ENCODE measurements at places on chromosomes 2 and 18.
A peak's percentile ranks its signal among the peaks of the same experiment; 100 is the strongest.

- DNase-seq, result no peak
Measured at GRCh38 chr2:159204381-159205144, 81.9 kb downstream of the WDSUB1 start.

DNA sequence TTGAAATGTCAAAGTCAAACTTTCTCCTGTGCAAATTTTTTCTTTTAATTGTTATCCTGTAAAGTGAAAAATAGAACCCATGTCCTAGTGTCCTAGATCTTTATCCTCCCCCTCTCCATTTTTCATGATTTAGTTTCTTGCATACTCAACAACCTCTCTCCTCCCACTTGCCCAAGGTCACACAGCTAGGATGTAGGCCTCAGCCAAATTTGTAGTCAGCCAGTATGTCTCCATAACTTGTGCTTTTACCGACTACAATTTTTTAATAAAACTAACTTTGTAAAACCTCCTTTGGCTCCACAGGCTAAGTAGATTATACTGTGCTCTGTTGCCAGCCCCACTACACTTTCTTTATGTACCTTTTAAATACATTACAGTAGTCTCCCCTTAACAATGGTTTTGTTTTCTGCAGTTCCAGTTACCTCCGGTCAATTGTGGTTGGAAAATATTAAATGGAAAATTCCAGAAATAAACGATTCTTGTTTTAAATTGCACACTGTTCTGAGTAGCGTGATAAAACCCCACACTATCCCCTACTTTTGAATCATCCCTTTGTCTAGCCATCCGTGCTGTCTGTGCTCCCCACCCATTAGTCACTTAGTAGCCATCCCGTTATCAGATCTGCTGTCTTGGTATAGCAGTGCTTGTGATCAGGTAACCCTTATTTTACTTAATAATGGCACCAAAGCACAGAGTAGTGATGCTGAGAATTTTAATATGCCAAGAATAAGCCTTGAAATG, 22.8 kb downstream of the GULP1 start:
- no peak for DNase-seq

- no peak for DNase-seq
Measured at GRCh38 chr2:62184512-62185230, 11.2 kb upstream of the B3GNT2 start.

DNA sequence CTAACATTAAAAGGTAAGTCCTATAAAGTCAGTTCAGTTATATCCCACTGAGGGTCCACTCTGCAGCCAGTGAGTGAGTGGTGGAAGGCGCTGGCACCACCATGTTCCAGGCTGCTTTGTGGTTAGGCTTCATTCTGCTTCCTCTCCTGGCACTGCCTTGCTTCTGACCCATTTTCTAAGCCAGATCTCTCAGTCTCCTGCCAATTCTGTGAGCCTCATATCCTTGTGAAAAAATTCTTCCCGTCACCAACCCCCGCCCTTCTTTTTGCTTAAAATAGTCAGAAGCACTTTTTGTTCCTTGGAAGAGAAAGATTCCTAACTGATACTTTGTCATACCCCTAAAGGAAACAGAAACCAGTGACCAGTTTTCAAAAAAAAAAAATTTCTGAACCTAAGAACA, 139.8 kb upstream of the NCK2 start:
- peak; percentile 20 for DNase-seq

DNA sequence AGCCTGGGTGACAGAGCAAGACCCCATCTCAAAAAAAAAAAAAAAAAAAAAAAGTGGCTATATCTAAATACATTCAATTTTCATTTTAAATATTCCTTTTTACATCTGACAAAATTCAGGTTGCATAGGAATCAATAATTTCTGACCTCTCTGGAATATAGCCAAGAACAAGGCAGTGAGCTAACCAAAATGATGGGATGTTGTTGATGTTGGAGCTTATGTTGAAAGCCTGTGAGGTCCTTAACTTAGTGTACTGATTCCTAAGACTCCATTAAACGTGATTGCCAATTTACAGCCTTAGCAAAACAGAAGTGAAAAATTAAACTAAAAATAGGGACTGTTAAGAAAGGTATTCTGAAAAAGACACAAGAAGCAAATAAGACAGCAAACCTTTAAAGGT, 109.6 kb downstream of the MEP1B start:
- DNase-seq, result no peak

DNA sequence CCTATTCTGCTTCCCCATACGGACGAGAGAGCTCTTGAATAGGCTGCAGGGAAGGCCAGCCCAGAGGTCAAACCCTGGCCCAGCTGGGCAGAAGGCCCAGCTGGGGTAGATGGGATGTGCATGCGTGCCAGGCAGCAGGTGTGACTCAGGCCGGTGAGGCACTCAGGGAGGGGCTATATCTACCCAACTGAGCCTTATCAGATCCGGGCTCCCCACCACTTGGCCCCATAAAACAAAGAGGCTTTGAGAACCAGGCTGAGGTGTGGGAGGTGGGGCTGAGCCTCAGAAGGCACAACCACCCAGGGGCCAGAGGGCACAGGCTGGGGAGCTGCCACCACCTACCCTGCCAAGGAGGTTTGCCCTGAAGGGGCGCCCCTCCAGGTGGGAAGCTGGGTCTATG, 8.0 kb upstream of the CFAP65 start:
- DNase-seq, result no peak

DNA sequence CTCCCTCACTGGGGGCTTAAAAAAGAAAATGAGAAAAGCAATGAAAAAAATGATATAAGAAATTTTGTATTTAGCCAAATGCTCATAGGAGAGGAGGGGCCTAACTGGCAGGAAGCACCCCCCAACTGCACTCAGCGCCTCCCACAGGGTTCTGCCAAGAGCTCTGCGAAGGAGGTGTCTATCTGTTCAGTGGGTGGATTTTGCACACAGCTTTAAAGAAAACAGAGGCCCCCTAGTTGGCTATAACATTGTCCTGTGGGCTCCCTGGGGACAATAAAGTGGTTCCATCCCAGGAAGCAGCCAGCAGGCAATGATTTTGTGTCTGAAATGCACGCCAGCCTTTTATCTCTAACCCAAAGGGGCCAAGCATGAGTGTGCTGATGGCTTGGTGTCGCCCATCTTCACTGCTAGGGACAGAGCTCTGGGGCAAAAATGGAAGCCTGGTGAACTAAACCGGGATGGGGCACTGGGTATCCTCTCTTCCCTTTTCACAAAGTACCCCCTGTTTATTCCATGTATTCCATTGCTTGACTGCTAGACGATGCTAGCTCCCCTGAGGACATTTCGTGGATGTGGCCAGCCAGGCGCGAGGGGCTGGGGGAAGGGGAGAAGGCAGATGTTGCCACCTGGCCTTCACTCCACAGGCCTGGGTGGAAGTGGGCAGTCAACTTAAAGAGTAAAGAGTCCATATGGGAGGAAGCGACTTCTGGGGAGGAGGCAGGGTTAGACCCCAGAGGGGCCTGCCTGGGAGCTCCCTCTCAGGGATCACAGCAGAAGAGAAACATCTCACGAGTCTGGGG, 205.7 kb downstream of the CYP26B1 start:
- DNase-seq, result no peak

- DNase-seq, result no peak
Measured at GRCh38 chr2:12099374-12099773, 352.9 kb downstream of the LPIN1 start.

GRCh38 chr2:213640738-213641425, 356.6 kb downstream of the SPAG16 start:
- no peak for DNase-seq

DNA sequence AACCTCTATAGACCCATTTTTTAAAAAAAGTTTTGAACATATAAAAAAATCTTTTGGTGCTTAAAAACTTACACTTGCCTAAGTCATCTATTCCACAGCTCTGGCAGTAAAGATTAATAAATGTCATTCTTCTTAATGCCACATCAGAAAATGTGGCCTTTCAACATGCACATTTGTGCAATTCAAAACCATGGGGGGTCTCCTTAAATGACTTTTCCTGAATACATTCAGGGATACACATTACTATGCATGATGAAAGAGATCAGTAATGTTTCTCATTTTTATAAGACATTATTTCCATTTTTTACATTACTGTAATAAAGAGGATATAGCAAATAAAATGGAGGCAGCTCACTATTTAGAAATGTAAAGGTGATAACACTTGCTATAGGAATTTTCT, 142.3 kb downstream of the RBM43 start:
- no peak for DNase-seq

GRCh38 chr18:77648411-77648810, 398.8 kb downstream of the GALR1 start:
- no peak for DNase-seq

- peak; percentile 40 for DNase-seq
Measured at GRCh38 chr2:96148410-96149217, 3.4 kb upstream of the DUSP2 start.

DNA sequence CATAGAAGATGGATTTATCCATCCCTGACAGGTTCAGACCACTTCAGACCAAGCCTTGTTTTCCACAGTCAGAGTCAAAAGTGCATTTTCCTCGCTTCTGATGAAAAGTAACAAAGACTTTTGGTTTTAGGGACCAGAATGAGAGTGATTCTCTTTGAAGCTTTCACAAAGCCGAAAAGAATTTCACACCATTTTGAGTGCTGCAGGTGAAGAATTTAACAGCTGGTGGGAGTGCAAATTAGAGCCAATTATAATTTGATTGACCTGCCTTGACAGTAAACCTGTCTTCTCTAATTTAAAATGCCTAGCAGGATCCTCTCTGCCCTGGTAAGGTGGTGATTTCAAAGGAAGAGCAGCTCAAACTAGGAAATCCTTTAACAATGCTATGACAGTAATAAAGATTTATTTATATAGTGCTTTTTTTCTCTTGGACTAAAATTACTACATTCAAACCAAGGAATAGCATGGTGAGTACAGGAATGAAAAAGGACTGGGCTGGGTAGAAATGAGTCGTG, 241.6 kb downstream of the HRH4 start:
- no peak for DNase-seq

DNA sequence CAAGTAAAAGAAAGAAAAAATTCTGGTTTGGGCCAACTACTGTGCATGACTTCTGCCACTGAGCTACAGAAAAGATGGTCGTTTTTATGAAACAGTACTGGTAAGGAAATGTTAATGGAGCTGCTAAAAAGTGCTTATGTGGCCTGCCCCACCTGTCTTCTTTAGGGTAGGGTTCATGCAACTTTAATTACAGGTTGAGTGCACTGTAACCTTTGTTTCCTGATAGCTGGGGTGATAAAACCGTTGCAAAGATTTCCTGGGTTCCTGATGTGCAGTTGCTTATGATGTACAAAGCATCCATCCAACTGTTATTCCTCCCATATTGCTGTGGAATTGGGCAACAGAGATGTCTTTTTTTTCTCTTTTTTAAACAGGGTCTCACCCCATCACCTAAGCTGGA, 34.3 kb upstream of the PUM2 start:
- no peak for DNase-seq

DNA sequence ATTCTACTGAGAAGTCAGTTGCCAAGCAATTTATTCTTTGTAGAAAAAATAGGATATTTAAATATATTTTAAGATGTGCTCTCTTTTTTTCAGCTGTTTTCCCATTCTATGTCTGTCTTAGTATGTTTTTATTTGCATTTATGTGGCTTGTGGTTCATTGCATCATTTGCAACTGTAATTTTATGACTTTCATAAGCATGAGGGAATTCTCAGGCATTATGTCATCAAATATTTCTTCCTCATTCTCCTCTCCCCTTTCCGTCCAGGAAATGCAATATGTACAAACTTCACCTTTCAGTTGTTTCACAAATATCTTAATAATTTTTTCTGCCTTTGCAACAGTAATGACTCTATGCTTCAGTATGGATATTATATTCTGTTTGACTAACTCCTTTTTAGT, 560.2 kb upstream of the LRATD1 start:
- DNase-seq, result no peak

- no peak for DNase-seq
Measured at GRCh38 chr2:219567791-219568361, 3.5 kb downstream of the OBSL1 start.

DNA sequence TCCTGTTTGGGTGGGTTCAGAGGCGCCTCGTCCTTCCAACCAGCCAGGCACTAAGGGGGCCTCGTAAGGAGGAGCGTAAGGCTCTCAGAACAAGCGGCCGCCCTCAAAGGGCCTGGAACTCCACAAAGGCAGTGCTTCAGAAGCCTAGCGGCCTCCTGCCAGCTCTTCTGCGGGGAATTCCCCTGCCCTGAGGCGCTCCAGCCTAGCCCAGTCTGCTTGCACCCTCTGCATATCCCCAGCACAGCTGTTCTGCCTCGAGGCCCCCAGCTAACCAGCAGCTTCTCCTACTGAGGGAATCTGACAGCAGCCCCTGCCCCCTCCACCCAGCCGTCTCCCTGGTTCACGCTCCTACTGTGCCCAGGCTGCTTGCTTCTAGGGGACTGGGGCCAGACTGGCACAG, 265.9 kb downstream of the TFCP2L1 start:
- DNase-seq, result no peak

GRCh38 chr2:3585261-3586109, 9.4 kb upstream of the COLEC11 start:
- DNase-seq, result peak; percentile 73

- no peak for DNase-seq
Measured at GRCh38 chr2:16266571-16266970, 326.2 kb downstream of the MYCN start.

- no peak for DNase-seq
Measured at GRCh38 chr2:29317077-29317517, 201.9 kb downstream of the CLIP4 start.

DNA sequence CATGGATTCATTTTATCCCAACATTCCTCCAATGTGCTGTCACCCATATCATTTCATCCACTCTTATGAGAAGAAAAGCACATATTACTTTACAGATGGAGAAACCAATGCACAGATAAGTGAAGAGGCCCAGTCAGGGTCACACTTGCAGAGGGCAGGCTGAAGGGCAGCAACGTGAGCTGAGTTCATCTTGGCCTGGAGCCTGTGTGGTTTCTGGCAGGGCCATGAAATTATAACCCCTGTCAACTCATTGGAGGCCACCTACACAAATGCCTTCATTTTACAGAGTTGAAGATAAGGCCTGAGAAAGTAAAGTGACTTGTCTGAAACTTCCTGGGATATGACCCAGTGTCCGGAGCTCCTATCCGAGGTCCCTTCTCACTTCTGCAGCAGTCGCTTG, 88.4 kb upstream of the NRP2 start:
- peak; percentile 25 for DNase-seq

Measured in left ventricle myocardium inferior (tissue), 1 donor.